ENCODE measurements at places on chromosomes 4 and X.
A peak's percentile ranks its signal among the peaks of the same experiment; 100 is the strongest.

- no peak for DNase-seq
These were observed 11.5 kb downstream of the PRPS2 start for GRCh38 chrX:12802741-12803140.

- DNase-seq, result no peak
These were observed 72.3 kb downstream of the PRKG2 start for GRCh38 chr4:81142744-81143143.

DNA sequence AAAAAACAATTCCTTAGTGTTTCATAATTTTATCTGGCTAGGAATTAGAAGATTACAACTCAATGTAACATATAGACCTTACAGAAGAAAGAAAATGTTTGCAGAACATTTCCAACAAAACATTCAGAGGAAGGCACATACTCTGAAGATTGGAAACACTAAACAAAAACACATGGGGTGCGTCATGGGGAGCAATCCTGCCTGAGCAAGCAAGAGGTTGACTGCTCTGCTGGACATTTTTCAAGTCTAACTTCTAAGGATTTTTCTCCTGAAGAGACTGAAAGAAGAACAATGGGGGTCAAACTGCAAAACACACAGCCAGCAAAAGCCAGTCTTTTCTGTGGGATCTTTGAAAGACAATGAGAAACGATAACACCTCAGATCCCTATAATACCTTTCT, 182.8 kb downstream of the GUCY2F start:
- DNase-seq, result no peak

DNA sequence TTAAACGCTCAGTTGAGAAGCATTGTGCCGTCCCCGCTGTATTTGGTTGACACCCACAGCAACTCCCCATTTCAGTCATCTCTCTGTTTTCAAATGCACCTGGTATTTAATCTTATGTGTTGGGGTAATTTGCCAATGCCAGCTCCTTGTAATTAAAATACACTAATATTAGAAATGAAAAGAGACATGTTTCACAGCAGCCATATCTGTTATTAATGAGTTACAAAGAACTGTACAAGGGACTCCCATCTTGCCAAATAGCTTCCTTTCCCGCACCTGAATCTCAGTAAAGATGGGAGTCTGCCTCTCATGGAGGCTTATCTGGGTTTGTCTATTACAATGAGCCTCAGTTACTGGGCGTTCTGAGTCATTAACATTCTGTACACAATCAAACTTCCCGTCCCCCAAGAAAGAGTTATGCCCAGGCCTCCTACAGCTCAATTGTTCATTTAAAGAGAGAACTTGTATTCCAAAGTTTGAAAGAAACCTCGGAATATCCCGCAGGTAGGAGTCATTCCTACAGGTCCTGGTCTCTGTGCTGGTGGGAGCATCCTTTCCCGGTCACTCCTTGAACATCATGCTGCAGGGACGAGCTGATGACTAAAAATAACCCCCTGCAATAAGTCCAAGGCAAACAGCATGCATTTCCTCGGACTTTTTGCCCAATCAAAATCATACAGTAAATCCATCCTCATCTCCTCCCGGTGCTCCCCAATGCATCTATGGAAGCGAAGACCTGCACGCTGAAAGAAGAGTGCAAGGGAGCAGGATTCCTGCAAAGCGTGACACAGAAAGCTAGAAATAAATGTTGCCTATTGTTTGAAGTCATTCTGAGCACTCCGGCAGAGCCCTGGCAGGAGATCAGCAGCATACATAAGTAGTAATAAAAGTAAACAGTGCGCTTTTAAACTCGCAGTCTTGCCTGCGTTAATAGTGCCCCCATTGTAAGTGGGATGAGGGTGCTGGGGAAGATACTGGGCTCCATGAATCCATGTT, 926 bp downstream of the NDP start:
- no peak for DNase-seq

DNA sequence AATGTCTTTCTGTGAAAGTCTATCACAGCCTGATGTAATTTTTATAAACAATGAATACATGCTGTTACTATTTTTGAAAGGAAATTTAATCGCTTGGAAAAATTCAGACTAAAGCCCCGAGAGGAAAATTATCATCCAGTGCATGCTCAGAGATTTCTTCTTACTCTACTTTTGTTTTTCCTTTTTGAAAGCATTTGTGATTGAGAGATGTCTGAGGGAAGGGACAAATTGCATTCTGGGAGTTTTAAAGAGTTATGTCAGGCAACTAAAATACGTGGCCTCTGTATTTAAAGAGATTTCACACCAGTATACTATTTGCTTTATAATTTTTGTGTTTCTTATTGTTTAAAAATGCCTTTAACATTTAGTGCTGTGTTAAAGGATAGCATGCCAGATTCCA, 1.4 kb upstream of the ZFX start:
- no peak for DNase-seq

- DNase-seq, result no peak
These were observed 39.5 kb downstream of the GPC4 start for GRCh38 chrX:133375615-133376340.

DNA sequence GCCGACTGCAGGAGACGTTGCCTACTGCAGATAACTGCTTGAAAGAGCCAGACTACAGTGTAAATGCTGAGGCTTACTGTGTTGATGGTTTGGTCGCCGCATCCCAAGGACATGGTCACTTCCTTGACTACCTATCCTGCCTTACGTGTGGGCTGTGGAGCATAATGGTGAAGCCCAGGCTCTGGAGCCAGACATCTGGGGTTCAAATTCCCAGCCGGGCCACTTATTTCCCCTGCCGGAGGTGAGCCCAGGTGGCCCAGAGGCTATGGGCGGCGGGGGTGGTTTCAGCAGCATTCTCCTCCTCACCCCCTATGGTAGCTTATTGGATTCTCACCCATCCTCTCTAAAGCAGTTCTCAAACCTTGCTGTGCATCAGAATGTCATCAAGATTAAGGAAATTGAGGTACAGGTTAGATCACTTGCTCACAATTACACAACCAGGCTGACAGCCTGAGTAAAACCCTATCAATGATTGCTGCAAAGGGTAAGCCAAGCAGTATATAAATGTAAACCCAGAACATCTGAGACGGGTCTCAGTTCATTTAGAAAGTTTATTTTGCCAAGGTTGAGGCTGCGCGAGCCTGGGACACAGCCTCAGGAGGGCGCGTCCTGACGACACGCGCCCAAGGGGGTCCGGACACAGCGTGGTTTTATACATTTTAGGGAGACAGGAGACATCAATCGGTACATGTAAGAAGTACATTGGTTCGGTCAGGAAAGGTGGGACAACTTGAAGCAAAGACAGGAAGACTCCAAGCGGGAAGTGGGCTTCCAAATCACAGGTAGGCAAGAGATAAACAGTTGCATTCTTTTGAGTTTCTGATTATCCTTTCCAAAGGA, 48.5 kb downstream of the EVC start:
- no peak for DNase-seq

DNA sequence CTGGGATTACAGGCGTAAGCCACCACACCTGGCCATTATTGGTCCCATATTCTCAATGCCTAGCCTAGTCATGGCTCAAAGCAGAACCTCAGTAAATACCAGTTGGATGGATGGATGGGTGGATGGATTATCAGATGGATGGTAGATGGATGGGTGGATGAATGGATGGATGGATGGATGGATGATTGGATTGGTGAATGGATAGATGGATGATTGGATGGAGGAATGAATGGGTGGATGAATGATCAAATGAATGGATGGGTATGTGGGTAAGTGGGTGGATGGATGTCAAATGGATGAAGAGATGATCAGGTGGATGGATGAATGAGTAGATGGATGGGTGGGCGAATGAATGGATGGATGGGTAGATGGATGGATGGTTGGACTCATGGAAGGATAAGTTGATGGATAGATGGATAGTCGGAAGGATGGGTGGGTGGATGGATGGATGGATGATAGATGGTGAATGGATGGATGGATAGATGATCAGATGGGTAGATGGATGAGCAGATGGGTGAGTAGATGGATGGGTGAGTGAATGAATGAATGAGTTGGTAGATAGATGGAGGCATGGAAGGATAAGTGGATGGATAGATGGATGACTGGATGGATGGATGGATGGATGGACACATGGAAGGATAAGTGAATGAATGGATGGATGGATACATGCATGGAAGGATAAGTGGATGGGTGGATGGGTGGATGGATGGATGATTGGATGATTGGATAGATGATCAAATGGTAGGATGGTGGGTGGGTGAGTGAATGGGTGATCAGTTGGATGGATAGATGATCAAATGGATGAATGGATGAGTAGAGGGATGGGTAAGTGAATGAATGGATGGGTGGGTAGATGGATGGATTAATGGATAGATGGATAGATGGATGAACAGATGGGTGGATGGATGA, 22.0 kb upstream of the RNF4 start:
- DNase-seq, result no peak

GRCh38 chr4:38004062-38004461, 43.9 kb downstream of the PTTG2 start:
- no peak for DNase-seq

GRCh38 chr4:25441519-25442117, 64.6 kb downstream of the ANAPC4 start:
- DNase-seq, result no peak

DNA sequence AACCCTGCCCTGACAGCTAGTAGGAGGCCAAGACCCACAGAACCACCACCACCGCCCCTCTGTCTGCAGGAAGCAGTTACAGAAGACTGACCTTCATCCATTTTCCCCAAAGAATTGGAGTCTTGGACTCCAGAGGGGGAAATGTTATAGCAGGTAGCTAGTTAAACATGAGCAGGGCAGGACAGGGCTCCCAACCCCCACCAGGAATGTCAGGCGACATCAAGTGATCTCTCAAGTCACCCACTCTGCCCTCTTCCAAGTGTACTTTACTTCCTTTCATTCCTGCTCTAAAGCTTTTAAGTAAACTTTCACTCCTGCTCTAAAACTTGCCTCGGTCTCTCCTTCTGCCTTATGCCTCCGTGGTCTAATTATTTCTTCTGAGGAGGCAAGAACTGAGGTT, 17.1 kb upstream of the AADAT start:
- no peak for DNase-seq

DNA sequence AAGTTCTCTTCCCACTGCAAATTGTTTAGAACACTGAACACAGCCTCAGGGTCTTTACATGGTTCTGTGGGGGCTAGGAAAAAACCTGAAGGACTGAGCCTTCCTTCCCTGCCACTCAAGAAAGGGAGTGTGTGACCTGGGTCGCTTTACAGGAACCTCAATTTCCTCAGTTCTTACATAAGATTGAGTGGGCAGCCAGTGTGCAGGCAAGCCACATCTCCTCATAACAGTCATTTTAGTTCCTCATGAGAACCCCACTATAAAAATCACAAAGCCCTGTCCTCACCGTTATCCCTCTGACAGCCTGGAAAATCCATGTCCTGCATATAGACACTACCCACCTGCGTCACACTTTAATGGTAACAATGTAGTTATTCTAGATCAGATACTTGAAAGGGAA, 2.1 kb upstream of the ETDC start:
- DNase-seq, result no peak

- DNase-seq, result no peak
These were observed 346.4 kb upstream of the SLC7A11 start for GRCh38 chr4:138588501-138588900.

GRCh38 chrX:139862208-139862607, 70.6 kb downstream of the ATP11C start:
- DNase-seq, result no peak

- DNase-seq, result no peak
These were observed 11.1 kb downstream of the TXLNG start for GRCh38 chrX:16797358-16797757.

GRCh38 chrX:55663584-55663983, 40.4 kb downstream of the FOXR2 start:
- no peak for DNase-seq

GRCh38 chrX:120331116-120331515, 19.9 kb upstream of the TMEM255A start:
- DNase-seq, result no peak

GRCh38 chrX:24153178-24153795, 3.8 kb downstream of the ZFX start:
- DNase-seq, result peak; percentile 2

DNA sequence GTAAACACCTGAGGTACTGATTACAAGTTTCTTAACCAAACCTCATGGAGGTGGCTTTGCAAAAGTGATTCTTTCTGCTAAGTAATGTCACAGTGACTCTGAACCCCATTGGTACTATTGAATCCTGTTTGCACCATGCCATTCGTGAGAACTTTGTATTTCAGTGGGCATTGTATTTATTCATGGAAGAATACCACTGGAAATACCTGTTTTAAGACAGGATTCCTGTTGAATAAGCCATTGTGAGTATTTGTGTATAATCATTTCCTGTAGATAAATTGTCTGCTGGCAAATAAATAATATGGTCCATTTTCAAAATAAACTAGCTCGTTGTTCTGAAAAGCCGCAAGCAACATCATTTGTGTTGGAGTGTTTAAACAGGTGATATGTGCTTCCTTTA, 136.4 kb upstream of the GUCY1A1 start:
- DNase-seq, result no peak

- DNase-seq, result no peak
These were observed 35.2 kb upstream of the SMS start for GRCh38 chrX:21905313-21905712.

Data from effector memory CD4-positive, alpha-beta T cell (primary cell).